CD14-positive monocyte (primary cell): ENCODE measurements at places on chromosomes 6 and 20.

- no peaks in the 10 kb centered on the region for H3K36me3 ChIP-seq
- H3K4me3 ChIP-seq = no peak overlapping the region
- DNase-seq = no peak
- H3K27ac ChIP-seq = no peak overlapping the region
- H3K4me1 ChIP-seq = peaks cover 50% of the 10 kb centered on the region
These were observed 34.0 kb upstream of the THBS2 start for GRCh38 chr6:169287675-169288074.

- peaks cover 48% of the 10 kb centered on the region for H3K27me3 ChIP-seq
- H3K27ac ChIP-seq = no peak overlapping the region
- H3K36me3 ChIP-seq = no peaks in the 10 kb centered on the region
- no peaks in the 10 kb centered on the region for H3K4me1 ChIP-seq
- no peak overlapping the region for H3K4me3 ChIP-seq
These were observed 28.3 kb upstream of the AFDN start for GRCh38 chr6:167798453-167798852.

GRCh38 chr6:41966961-41967311 is 25.3 kb upstream of the CCND3 start:
- H3K27ac ChIP-seq = peak overlapping the region; percentile 64
- no peaks in the 10 kb centered on the region for H3K36me3 ChIP-seq
- no peaks in the 10 kb centered on the region for H3K27me3 ChIP-seq
- H3K4me1 ChIP-seq = peaks cover 40% of the 10 kb centered on the region

- no peaks in the 10 kb centered on the region for H3K4me1 ChIP-seq
- no peaks in the 10 kb centered on the region for H3K36me3 ChIP-seq
- H3K27ac ChIP-seq = no peak overlapping the region
- no peak overlapping the region for H3K4me3 ChIP-seq
These were observed 262.4 kb upstream of the MARCKS start for GRCh38 chr6:113594726-113595125.

DNA sequence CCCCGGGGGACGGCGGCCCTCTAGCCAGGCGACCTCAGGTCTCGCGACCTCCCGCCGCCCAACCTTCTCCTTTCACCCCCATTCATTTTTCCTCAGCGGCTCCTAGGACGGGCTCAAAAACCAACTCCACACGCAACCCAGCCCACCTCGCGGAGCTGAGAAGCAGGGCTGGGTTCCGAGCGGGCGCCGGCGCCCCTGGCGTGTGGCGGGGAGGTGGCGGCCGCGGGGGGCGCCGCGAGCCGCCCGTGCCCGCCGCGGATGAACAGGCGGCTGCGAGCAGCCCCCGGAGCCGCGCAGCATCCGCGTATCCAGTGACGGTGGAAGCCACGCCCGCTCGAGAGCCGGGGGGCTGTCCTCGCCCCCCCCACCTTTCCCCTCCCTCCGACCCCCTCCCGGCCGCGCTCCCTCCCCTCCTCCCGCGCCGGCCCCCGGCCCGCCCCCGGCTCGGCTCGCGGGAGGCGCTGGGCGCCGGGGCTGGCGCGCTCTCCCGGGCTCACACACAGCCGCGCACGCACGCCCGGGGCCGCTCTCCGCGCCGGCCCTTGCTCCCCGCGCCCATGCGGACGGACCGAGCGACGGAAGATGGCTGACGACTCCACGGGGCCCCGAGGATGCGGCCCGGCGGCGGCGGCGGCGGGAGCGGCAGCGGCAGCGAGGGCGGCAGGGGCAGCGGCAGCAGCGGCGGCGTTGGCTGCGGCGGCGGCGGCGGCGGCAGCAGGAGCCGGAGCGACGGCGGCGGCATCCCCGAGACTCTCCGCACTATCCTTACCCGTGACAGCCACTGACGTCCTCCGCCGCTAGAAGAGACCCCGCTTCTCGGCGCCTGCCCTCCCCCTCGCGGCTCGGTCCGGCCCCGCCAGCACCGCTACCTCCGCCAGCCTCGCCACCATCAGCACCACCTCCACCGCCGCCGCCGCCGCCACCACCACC is at the start of gene SOBP:
TSS of gene SOBP (plus strand) at position 482 of the 930 bp plus-strand sequence. CDS start 500 bp downstream, outside the sequence.
- DNase-seq = no peak
- H3K27me3 ChIP-seq = peaks cover 81% of the 10 kb centered on the region
- H3K4me3 ChIP-seq = peak within 1 kb of the TSS; percentile 77

DNA sequence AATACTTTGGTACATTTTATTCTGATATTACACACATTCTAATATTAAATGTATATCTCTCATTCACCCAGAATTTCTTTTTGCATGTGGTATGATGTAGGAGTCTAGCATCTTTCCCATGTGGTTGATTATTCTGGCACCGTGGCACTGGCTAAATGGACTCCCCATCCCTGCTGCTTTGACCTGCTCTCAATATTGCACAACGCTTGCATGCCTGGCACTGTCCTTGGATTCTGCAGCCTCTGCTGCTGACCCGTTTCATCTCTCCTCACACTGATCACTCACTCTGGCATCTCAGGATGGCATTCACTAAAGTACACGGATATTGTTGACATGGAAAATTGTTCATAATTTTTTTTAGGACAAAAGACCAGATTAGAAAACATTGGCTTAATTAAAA is 11.5 kb upstream of the DACT2 start:
- H3K36me3 ChIP-seq = no peaks in the 10 kb centered on the region
- no peak overlapping the region for H3K27ac ChIP-seq
- DNase-seq = no peak
- no peaks in the 10 kb centered on the region for H3K27me3 ChIP-seq
- H3K4me3 ChIP-seq = no peak overlapping the region

DNA sequence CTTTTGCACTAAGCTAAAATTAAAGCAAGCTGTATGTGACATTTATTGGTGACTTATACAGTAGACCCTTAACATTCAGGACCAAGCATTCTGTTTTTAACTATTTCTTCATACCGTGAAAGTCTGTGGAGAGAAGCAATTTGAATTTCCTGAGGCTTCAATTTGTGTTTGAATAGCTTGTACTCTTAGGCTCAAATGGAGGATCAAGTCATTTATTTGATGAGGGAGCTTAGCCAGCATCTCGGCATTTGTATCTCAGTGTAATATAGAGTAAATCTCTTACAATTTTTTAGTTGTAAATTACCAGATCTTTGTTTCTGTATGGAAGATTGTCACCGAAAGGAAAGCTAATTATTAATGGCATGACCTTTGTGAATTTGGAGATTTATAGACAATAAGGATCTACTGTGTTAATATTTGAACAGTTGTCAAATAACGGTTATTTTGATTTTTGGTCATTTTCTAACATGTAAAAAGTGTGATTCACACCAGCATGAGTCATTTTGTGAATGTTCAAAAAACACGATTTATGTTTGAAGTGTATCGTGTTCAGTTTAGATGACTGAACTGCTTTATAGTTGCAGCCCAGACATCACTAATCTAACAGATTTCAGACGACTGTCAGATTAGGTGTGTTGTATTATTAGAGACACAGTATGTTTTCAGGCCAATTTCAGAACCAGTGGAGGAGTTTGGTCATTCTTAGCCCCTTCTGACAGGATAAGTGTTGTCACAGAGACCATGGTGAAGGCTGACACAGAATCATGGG is 332.9 kb downstream of the CDKAL1 start:
- no peak overlapping the region for H3K4me3 ChIP-seq
- H3K36me3 ChIP-seq = no peaks in the 10 kb centered on the region
- no peaks in the 10 kb centered on the region for H3K27me3 ChIP-seq
- H3K27ac ChIP-seq = no peak overlapping the region

DNA sequence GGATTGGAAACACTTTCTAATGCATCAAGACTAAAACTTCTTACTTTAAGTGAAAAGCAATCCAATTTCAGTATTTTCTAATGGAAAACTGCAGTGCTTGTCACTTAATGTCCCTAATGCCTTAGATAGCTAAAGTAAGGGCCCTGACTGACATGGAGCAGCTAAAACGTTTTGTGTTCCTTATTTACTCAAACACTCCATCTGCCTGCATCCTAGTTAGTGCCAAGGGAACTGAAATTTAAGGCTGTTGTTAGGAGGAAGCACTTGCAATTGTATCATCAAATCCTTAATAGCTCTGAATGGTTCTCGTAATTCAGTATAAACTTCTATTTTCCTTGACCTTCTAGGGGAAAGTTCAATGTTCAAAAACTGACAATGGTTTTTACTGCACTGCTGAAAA is 127.4 kb downstream of the GJA10 start:
- H3K27ac ChIP-seq = no peak overlapping the region
- H3K27me3 ChIP-seq = no peaks in the 10 kb centered on the region
- no peaks in the 10 kb centered on the region for H3K36me3 ChIP-seq
- peaks cover 9% of the 10 kb centered on the region for H3K4me1 ChIP-seq

DNA sequence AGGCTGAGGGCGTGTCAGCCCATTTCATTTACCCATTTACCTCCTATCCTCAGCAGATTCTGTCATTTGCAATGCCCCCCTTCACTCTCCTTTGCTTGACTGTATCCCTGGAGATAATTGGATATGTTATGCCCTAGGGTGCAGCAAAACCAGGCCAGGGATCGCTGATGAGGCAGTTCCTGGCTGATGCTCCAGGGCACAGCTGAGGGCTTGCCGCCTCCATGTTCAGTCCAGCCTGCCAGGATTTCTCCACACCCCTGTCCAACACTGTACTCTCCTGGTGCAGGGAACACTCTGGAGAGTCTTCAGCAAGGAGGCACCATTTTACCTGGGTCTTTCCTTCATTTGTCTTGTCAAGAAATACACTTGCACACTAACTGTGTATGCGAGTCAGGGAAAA is 532.1 kb upstream of the CHD6 start:
- H3K27ac ChIP-seq = no peak overlapping the region
- no peaks in the 10 kb centered on the region for H3K4me1 ChIP-seq
- H3K36me3 ChIP-seq = no peaks in the 10 kb centered on the region
- DNase-seq = no peak
- no peaks in the 10 kb centered on the region for H3K27me3 ChIP-seq
- no peak overlapping the region for H3K4me3 ChIP-seq

DNA sequence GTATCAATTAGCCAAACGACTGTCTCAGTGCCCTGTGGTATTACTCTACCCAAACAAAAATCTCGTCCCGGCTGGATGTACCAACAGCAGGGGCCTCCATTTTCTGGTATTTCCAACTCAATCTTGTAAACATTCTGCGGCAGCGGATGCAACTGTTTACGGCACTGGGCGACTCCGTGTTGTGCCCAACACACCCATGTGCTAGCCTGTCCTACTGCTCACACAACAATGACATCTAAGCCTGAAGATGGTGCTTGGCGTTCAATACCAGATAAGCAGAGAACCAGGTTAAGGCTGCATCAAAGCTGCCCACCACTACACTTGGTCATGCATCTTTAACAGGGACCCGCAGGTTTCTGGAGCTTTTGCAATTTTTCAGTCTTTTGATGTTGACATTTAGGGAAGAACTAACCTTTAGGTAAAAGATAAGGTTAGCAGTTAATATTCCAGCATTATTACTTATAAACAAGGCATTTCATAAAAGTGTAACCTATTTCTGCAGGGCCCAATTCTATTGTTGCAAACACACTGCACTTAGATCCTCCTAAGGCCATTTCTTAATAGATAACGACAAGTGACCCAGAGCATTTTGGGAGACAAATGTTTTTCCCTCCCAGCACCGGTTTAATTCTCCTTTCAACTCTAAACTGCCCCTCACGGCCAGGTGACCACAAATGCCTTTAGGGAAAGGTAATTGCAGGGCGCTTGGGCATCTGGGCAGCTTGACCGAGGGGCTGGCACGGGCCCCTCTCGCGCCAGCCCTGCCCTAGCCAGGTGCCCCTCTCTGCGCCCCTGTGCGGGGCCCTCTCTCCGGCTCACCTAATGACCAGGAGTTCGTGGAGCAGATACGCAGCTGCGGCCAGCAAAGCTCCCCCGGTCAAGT is 945 bp downstream of the FAXC start:
- H3K36me3 ChIP-seq = no peaks in the 10 kb centered on the region
- no peak overlapping the region for H3K27ac ChIP-seq
- no peak for DNase-seq
- no peak overlapping the region for H3K4me3 ChIP-seq
- peaks cover 64% of the 10 kb centered on the region for H3K27me3 ChIP-seq
- peaks cover 5% of the 10 kb centered on the region for H3K4me1 ChIP-seq

DNA sequence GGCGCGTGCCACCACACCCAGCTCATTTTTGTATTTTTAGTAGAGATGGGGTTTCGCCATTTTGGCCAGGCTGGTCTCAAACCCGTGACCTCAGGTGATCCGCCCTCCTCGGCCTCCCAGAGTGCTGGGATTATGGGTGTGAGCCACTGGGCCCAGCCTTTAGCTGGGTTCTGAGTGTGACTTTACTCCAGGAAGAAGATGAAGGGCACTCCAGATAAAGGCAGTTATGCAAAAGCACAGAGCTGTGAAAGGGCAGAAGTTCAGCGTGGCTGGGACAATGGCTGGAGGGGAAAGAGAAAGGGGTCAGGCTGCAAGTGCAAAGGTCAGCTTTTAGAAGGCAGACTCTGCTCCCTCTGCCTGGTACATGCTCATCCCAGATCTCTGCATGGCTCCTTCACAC is 39.7 kb downstream of the MAP3K5 start:
- no peaks in the 10 kb centered on the region for H3K27me3 ChIP-seq
- H3K27ac ChIP-seq = peak overlapping the region; percentile 82
- H3K4me1 ChIP-seq = peaks cover 65% of the 10 kb centered on the region
- no peak for DNase-seq

DNA sequence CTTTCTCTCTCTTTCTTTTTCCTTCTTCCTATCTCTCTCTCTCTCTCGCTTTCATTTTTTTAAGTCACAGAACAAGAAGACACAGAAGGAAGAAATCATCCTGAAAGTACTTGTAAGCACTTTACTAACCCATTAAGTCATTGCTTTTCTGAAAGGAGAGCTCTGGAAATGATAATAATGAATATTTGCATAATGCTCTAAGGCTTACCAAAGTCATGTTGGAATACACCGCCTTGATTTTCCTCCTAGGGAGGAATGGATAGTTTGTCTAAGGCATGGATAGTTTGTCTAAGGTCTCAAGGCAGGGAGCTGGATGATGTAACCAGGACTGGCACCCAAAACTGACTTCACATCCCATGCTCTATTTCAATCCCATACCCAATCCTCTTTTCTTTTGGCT is 12.9 kb upstream of the CTCFL start:
- no peak overlapping the region for H3K27ac ChIP-seq
- no peaks in the 10 kb centered on the region for H3K4me1 ChIP-seq
- no peaks in the 10 kb centered on the region for H3K36me3 ChIP-seq
- DNase-seq = no peak

DNA sequence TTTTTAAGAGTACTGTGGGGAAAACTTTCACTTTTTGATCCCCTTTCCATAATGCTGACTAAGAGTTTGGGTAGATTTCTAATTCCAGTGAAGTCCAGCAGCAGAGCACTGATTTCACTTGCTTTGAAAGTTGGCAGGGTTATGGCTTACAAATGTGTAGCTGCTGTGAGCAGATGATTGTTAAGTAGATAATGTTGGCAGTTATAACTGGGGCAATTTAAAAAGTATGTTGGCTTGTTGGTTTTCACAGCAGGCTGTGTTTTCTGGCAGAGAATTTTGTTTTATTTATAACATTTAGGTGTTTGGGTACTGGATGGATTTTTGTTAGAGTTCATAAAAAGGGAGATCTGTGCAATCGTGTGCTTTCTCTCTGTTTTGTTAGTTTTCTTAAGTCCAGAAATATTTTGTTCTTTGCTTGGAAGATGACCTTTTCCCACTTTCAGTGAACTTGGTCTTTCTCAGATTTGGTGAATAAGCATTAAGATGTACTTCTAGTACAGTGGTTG is 31.4 kb downstream of the AFDN start:
- DNase-seq = no peak
- no peaks in the 10 kb centered on the region for H3K4me1 ChIP-seq
- no peaks in the 10 kb centered on the region for H3K36me3 ChIP-seq
- H3K4me3 ChIP-seq = no peak overlapping the region
